ENCODE measurements at places on chromosomes 1 and 21.

- H3K27ac ChIP-seq: no peak overlapping the region
- no peaks in the 10 kb centered on the region for H3K36me3 ChIP-seq
- H3K27me3 ChIP-seq: no peaks in the 10 kb centered on the region
- no peak for DNase-seq
- no peak overlapping the region for H3K4me3 ChIP-seq
Measured at GRCh38 chr1:51427438-51427837, 91.6 kb downstream of the EPS15 start.

DNA sequence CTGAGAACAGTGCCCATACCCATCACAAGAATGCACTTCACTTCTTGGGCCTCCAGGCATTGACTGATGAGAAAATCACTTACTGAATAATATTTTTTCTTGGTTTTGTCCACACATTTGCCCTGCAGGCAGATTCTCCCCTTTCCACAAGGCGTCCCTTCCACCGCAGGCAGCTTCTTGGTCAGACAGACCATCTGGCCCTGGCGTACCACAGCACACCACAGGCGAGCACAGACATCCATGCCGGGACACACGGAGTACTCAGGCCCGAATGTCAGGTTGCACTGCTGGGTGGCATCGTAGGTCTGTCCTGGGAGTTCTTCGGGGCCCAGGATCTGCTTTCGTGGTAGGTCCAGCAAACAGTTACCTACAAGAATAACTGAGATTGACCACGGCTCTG is 32.5 kb downstream of the ADAMTS5 start:
- H3K4me3 ChIP-seq: no peak overlapping the region
- H3K36me3 ChIP-seq: no peaks in the 10 kb centered on the region
- DNase-seq: no peak
- H3K27ac ChIP-seq: no peak overlapping the region
- H3K27me3 ChIP-seq: no peaks in the 10 kb centered on the region
- no peaks in the 10 kb centered on the region for H3K4me1 ChIP-seq

DNA sequence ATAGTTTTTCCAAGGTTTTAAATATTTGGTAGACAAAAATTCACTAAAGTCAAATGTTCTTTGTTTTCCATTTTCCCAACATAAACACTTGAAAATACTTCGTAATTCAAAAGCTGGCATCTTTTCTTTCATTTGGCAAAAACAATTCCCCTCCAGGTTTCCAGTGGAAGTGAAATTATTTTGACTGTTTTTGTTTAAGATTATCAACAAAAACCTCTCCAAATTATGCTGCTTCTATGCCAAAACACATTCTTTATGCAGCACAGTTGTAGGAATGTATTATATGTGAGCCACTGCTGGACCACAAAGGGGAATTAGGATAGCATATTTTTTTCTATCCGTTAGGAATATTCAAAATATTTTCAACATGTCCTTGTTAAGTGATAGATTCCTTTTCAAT is 44.1 kb downstream of the SLC5A9 start:
- no peak overlapping the region for H3K27ac ChIP-seq
- H3K4me1 ChIP-seq: no peaks in the 10 kb centered on the region
- DNase-seq: no peak
- no peaks in the 10 kb centered on the region for H3K27me3 ChIP-seq
- H3K36me3 ChIP-seq: no peaks in the 10 kb centered on the region

- H3K36me3 ChIP-seq: no peaks in the 10 kb centered on the region
- no peaks in the 10 kb centered on the region for H3K4me1 ChIP-seq
- H3K27me3 ChIP-seq: no peaks in the 10 kb centered on the region
- DNase-seq: no peak
- H3K4me3 ChIP-seq: no peak overlapping the region
Measured at GRCh38 chr1:111943066-111943465, 46.4 kb downstream of the KCND3 start.

DNA sequence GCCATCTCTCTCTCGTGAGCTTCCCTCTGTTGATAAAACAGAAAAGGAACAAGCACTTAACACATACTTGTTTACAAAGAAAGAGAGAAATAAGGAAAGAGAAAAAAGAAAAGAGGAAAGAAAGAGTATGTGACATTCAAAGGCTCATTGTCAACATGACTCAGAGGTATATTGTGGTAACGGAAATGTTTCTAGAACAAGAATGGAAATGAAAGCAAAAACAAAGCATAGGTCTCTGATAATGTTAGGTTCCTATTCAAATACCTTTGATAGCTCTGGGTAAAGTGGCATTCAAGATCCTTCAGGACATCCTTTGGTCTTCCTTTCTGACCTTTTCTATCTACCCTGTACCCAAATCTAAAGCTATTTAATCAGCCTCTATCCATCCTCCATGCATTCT is 67.4 kb upstream of the DMRTA2 start:
- H3K36me3 ChIP-seq: no peaks in the 10 kb centered on the region
- H3K4me1 ChIP-seq: no peaks in the 10 kb centered on the region
- no peak overlapping the region for H3K4me3 ChIP-seq
- DNase-seq: no peak
- no peak overlapping the region for H3K27ac ChIP-seq

DNA sequence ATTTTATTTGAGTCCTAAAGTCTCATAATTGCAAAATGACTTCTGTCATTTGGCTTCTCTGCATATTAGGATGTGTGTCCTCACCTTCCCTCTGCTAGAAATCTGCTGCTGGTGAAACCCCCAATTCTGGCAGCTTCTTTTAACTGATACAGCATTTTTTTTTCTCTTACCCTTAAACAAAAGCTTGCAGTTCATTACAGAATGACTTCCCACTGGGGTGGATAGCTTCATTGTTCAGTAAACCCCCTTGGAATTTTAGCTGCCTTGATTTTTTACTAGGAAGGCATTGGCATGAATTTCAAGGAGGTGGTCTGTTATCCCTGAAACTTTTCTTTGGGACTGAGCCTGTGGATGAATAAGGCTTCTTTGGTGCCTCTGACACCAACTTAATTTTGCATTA is 16.8 kb downstream of the TSEN15 start:
- no peak for DNase-seq
- H3K27me3 ChIP-seq: no peaks in the 10 kb centered on the region
- H3K36me3 ChIP-seq: no peaks in the 10 kb centered on the region
- peaks cover 2% of the 10 kb centered on the region for H3K4me1 ChIP-seq
- H3K4me3 ChIP-seq: no peak overlapping the region
- H3K27ac ChIP-seq: no peak overlapping the region

- no peak for DNase-seq
- no peaks in the 10 kb centered on the region for H3K27me3 ChIP-seq
- no peaks in the 10 kb centered on the region for H3K36me3 ChIP-seq
- no peak overlapping the region for H3K27ac ChIP-seq
- no peak overlapping the region for H3K4me3 ChIP-seq
Measured at GRCh38 chr1:6409053-6409452, 10.7 kb downstream of the HES2 start.

DNA sequence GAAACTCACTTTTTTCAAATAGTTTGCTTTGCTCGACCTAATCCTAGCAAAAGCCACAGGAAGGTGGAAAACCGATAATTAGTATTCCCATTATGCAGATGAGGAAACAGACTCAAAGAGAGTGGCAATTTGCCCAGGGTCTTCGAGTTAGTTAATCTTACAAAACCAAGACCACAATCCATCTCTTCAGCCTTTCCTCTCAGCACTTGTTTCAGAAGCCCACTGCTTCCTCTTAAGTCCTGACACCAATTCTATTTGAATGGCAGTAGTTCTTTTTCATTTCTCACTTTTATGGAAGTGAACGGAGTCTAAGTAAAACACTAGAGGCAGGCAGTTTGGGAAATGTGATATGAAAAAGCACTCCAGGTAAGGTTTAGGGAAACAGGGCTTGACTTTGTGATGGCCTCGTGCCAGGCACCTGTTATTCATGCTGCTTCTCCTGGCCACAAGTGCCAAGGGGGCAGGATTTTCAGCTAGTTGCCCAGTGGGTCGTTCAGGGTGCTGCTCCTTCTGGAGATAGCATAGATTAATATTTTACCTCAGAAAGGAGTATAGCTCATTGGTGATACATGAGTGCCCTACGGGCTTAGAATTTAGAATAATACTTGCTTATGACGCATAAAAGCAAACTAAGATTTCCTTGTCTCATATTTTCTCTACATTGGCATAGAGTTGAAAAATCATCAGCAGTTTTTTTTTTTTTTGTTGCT is 76.6 kb upstream of the NRIP1 start:
- H3K27me3 ChIP-seq: no peaks in the 10 kb centered on the region
- no peaks in the 10 kb centered on the region for H3K36me3 ChIP-seq
- no peak overlapping the region for H3K4me3 ChIP-seq
- H3K27ac ChIP-seq: no peak overlapping the region
- no peaks in the 10 kb centered on the region for H3K4me1 ChIP-seq

DNA sequence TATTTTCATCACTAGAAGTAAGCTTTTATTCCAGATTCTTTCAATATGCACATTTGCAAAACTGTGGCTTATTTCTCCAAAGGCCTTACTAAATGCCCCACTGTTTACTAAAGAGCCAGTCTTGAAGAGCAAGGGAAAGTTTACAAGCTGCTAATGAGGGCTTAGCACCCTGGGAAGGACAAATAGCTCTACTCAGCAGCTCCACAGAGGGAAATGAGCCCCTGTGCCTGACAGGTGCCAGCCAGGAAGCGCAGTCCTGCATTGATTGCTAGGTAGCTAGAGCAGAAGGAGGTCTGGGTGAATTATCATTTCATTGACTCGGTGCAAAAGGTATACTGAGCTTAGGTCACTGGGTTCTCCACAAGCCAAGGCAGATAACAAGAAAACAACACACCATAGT is 307.0 kb downstream of the SETD4 start:
- H3K4me1 ChIP-seq: no peaks in the 10 kb centered on the region
- DNase-seq: no peak

DNA sequence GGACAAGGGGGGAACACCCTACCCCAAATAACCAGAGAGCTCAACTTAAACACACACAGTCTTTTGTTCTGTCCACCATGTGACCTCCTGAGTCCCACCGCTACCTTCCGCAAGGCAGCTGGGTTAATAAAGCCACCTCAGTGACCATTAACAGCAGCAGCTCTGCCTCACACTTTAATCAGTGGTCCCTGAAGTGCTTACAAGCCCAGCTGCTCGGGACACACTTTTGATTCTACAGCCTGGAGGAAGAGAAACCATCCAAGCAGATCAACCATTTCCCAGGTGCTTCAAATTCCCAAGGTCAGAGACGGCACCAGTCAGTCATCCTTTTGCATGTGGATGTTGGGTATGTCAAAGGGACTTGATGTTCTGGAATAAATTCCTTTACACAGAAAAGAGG is 70.1 kb downstream of the KCNJ15 start:
- no peak overlapping the region for H3K4me3 ChIP-seq
- H3K4me1 ChIP-seq: no peaks in the 10 kb centered on the region
- no peaks in the 10 kb centered on the region for H3K36me3 ChIP-seq
- H3K27ac ChIP-seq: no peak overlapping the region

- H3K4me1 ChIP-seq: no peaks in the 10 kb centered on the region
- DNase-seq: no peak
- H3K36me3 ChIP-seq: no peaks in the 10 kb centered on the region
- H3K27ac ChIP-seq: no peak overlapping the region
- no peaks in the 10 kb centered on the region for H3K27me3 ChIP-seq
- H3K4me3 ChIP-seq: no peak overlapping the region
Measured at GRCh38 chr1:243842978-243843511, 7.0 kb downstream of the AKT3 start.

DNA sequence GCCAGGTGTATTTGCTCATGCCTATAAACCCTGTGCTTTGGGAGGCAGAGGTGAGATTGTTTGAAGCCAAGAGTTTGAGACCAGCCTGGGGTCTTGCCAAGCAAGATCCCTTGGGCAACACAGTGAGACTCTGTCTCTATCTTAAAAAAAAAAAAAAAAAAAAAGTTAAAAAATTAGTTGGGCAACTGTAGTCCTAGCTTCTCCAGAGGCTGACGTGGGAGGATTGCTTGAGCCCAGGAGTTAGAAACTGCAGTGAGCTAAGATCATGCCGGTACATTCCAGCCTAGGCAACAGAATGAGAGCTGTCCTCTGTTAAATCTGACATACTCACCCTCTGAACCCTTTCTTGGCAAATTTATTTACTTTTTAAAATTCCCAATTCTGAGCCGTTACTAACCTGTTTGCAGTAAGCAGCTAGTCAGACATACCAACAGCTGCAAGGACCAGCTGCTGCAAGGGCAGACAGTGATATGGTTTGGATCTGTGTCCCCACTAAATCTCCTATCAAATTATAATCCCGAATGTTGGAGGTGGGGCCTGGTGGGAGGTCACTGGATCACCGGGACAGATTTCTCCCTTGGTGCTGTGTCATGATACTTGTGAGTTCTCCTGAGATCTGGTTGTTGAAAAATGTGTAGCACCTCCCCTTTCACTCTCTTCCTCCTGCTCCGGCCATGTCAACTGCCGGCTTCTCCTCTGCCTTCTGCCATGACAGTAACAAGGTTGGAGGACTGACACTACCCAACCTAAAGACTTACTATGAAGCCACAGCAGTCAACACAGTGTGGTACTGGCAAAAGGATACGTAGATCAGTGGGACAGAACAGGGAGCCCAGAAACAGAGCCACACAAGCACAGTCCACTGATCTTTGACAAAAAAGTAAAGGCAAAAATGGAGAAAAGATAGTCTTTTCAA is 10.6 kb downstream of the PARP1 start:
- H3K4me1 ChIP-seq: no peaks in the 10 kb centered on the region
- H3K4me3 ChIP-seq: no peak overlapping the region
- no peak for DNase-seq
- H3K27ac ChIP-seq: no peak overlapping the region
- peaks cover 16% of the 10 kb centered on the region for H3K36me3 ChIP-seq

- no peak overlapping the region for H3K4me3 ChIP-seq
- H3K27me3 ChIP-seq: no peaks in the 10 kb centered on the region
- H3K36me3 ChIP-seq: no peaks in the 10 kb centered on the region
- no peak overlapping the region for H3K27ac ChIP-seq
- H3K4me1 ChIP-seq: no peaks in the 10 kb centered on the region
Measured at GRCh38 chr1:114502080-114502479, 8.9 kb downstream of the TRIM33 start.

DNA sequence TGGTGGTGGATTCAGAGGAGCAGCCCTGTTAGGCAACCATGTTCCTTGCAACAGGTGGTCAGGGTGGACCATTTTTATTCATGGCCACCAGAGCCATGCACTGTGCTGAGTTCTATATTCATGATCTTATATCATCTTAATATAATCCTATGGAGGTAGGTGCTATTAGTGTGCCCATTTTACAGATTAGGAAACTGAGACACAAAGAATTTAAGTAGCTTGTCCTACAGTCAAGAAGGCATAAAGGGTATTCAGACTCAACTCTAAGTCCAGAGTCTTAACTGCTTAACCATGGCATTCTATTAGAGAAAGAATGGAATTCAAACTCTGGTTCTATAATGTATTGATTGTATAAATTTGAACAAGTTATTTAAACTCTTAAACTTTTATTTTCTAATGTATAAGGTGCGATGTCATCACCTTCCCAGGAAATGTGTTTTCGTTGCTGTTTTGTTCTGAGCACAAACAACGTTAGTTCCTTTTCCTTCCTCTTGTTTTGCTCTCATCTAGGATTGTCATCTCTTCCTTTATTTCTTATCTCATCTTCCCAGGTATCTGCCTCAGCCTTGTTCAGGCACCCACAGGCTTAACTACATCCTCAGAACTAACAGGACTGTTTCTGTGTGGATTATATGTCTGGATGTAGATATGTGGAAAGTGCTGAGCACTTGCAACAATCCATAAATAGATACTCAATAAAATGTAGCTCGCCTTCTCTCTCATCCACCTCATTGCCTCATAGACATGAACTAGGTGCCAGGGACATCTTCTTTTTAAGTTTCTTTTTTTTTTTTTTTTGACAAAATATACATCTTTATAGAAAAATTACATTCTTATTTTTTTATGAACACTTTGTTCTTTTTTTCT is 207.1 kb downstream of the NFIA start:
- no peak overlapping the region for H3K4me3 ChIP-seq
- no peak overlapping the region for H3K27ac ChIP-seq
- no peak for DNase-seq
- no peaks in the 10 kb centered on the region for H3K36me3 ChIP-seq
- no peaks in the 10 kb centered on the region for H3K27me3 ChIP-seq
- H3K4me1 ChIP-seq: no peaks in the 10 kb centered on the region

Data from iPS DF 6.9 (cell line).